Stromal cell of bone marrow (primary cell): ENCODE measurements at places on chromosomes 1 and 21.

DNA sequence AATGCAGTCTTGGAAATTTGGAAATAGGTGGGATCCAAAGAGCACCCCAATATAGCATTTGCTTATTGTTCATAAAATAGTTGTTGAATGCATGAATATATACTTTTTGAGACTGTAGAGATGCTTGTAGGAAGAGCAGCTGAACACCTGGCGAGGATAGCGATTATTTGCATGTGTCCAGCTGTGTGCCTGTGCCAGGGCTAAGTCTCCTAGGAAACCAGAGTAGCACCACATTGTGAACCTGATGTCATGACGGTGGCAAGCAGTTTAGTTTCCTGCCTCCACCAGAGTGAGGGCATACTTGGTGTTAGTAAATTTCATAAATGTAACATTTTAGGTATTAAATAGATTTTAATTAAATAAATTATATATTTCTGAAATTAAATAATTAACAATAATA lies 37.3 kb upstream of the IRF2BP2 start:
- no peak for DNase-seq

DNA sequence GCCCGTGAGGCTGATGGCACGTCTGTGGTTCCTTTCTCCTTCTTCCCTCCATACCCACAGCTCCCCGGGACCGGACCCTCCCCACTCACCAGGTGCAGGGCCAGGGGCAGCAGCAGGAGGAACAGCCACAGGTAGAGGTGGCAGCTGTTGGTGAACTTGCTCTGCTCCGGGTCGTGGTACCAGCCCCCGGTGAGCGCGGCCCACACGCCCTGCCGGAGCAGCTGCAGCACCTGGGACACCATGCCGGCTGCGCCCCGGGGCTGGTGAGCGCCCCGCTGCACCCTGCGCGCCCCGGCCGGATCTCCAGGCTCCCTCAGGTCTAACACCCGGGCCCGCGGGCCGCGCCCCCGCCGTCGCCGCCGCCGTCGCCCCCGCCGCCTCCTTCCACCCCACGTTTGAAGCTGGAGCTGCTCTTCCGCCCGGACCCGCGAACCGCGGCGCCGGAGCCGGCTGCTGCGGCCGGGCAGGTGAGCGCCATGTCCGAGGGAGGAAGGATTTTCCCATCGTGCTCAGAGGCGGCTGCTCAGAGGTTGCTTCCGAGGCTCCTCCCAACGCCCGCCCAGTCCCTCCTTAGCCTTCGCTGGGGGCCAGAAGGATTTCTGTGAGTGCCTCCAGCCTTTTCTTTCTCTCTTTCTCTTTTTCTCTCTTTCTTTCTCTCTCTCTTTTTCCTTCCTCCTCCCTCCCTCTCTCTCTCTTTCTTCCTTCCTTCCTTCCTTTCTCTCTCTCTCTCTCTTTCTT lies at the start of gene PCNX2:
Gene PCNX2 (minus strand): TSS at position 489 of the 738 bp plus-strand sequence. CDS start 247 bp downstream, at position 242.
- peak; percentile 33 for DNase-seq

- no peak for DNase-seq
Observed at GRCh38 chr1:189158155-189158554, 1319.5 kb downstream of the BRINP3 start.

- no peak for DNase-seq
Observed at GRCh38 chr1:1479547-1480487, 8.3 kb downstream of the ATAD3B start.

DNA sequence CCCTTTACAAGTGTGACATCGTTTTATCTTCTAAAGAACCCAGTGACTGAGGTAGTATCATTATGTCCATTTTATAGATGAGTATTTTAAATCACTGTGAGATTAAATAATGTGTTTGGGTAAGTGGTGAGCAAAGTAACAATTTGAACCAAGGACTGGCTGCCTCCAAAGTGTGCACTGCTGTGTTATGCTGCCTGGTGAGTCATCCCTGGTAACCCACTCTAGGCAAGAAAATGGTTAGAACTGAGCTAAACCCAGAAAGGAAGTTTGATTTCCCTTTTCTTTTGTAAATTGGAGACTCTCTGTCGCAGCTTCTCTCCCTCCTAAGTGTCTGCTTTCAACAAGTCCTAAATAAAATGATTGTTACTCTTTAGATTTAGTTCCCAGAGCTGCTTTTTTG lies 342.8 kb upstream of the KAZN start:
- peak; percentile 30 for DNase-seq

- no peak for DNase-seq
Observed at GRCh38 chr1:51222136-51222787, 13.8 kb upstream of the RNF11 start.

GRCh38 chr21:32403201-32403777 lies 9.2 kb upstream of the EVA1C start:
- peak; percentile 57 for DNase-seq

GRCh38 chr1:226029568-226030225 lies 30.6 kb upstream of the SDE2 start:
- DNase-seq = no peak

DNA sequence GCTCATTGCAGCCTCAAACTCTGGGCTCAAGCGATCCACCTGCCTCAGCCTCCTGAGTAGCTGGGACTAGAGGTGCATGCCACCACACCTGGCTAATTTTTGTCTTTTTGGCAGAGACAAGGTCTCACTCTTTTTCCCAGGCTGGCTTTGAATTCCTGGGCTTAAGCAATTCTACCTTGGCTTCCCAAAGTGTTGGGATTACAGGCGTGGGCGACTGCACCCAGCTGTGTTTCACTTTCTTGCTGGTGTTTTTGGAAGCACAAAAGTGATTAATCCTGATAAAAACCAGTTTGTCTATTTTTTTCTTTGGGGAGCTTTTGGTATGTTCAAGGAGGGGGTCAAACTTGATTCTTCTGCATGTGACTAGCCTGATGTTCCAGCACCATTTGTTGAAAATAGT lies 19.3 kb downstream of the RNF11 start:
- no peak for DNase-seq

DNA sequence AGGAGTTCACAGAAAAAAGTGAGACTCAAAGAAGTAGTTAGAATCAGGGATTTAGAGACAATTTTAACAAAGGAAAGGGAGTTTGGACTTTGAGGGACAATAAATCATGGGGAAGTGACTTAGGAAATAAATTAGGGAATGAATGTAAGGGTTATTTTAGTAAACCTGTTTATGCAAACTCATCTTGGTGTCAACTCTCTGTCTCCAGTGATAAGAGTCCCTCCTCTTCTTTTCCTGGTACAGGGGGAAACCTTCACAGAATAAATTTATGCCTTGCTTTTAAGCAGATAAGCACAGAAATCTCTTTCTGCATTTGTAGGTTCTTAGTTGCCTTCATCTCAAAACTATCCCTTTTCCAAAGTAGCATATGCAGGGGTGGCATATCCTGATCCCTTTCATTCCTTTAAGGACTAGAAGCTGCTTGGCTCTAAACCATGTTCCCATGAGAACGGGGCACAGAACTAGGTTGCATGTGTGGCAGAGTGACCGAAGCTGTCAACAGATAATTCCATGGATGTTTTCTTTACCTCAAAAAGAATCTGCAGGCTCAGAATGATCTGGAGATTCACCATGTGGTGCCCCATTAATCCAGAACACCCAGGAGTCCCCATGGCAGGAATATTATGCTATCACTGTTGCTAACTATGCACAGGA lies 155.4 kb downstream of the ZNF648 start:
- no peak for DNase-seq

DNA sequence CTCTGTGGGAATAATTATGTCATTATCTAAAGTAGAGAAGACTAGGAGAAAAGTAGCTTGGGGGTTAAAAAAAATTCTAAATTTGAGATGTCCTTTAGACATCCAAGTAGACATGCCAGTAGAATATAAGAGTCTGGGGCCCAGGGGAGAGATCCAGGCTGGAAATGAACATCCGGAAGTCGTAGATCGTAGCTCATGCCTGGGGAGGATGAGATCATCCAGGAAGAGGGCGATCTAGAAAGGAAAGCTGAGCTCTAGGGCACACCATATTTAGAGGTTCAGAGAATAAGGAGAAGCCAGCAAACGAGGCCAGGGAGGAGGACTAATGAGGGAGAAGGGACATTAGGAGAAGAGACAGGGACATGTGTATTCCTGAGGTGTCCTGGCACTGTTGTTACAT lies 12.2 kb downstream of the NGF start:
- DNase-seq = no peak

DNA sequence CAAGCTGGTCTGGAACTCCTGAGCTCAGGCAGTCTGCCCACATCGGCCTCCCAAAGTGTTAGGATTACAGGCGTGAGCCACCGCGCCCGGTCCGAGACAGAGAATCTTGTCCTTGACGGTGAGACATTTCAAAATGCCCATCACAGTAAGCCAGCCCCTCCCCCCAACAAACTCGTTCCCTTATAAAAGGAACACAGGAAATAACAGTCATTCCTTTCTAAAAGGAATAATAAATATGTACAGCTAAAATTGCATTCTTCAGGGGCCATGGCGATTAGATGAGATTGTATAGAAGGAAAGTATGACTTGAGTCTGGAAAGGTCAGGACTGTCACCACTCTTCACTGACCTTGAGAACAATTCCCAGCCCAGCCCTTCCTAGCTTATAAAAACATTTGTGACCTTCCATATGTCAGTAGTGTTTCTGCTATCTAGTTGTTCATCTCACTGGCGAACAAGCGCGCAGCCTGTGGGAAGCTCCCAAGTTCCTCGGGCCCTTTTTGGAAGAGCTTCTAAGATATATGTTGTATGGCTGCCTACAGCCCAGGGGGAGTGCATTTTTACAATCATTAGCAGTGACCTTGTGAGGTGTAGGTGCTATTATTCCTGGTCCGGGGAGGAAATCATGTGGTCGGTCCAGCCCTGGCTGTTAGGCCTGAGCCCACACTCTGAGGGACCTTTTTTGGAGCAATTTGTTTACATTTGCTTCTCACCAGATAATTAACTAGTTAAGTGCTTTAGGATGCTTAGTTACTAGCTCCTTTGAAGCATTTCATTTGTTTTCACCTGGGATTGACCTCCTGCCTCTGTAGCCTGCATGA lies 8.7 kb downstream of the SZRD1 start:
- DNase-seq = no peak

- no peak for DNase-seq
Observed at GRCh38 chr1:12634696-12635202, 9.1 kb upstream of the AADACL4 start.

DNA sequence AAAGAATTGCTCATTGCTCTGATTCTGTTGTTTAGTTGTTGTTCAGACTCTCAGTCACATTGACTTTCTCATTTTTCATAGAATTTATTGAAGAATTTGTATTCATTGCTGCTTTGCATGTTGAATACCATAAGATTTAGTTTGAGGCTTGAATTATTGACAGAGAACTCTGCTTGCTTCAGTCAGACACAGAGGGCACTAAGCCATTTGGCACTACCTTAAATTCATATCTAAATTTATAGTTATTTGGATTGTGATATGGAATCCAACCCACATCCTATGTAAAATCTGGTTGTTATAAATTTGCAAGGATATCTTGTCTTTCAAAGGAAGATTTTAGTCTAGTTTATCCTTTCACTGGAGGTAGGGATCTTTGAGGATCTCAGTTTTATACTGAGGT lies 1748.6 kb downstream of the BRINP3 start:
- no peak for DNase-seq

DNA sequence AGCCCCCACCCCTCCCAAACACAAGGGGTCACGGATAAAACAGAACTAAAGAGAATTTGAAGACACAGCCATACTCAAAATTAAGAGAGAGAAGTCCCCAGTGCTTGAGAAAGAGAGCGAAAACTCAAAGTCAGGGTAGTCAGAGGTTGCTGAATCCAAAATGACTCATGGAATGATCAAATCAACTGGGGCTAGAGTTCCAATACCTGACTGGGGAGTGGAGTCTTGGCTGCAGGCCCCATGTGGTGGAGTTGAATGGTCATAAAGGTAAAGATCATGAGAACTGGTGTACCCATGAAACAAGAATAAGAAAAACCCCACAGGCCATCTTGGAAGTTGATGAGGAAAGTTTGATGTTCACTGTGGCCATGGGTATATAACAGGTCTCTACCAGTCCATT lies 84.5 kb upstream of the LRRN2 start:
- DNase-seq = no peak
